ENCODE measurements at places on chromosomes 2 and 18. TPM values are rescaled to one million over a fixed set of nuclear protein-coding genes. Genes with fewer than 3 reads are reported as not detected.

Gene ARPC2
- total RNA-seq: 206 TPM

Gene BOK
- total RNA-seq: 35.3 TPM

DNA sequence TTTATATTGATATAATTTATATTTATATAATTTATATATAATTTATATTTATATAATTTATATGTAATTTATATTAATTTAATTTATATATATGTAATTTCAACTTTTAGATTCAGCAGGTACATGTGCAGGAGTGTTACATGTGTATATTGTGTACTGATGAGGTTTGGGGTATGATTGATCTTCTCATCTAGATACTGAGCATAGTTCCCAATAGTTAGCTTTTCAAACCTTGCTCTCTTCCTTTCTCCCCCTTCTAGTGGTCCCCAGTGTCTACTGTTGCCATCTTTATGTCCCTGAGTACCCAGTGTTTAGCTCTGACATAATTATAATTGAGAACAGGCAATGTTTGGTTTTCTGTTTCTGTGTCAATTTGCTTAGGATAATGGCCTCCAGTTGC is 1335.3 kb upstream of the CDH2 start:
- H3K4me3 ChIP-seq: no peak overlapping the region
- H3K27ac ChIP-seq: no peak overlapping the region
- H3K4me1 ChIP-seq: no peaks in the 10 kb centered on the region
- no peaks in the 10 kb centered on the region for H3K27me3 ChIP-seq
- no peak for DNase-seq

- no peak for DNase-seq
- no peak overlapping the region for H3K4me3 ChIP-seq
- no peaks in the 10 kb centered on the region for H3K36me3 ChIP-seq
- peaks cover 2% of the 10 kb centered on the region for H3K27me3 ChIP-seq
- H3K4me1 ChIP-seq: no peaks in the 10 kb centered on the region
These were observed 58.6 kb upstream of the NPAS2 start for GRCh38 chr2:100761365-100761764.

Measured in muscle of leg (tissue), 16 donors.